ENCODE measurements at places on chromosomes 7 and 10.

DNA sequence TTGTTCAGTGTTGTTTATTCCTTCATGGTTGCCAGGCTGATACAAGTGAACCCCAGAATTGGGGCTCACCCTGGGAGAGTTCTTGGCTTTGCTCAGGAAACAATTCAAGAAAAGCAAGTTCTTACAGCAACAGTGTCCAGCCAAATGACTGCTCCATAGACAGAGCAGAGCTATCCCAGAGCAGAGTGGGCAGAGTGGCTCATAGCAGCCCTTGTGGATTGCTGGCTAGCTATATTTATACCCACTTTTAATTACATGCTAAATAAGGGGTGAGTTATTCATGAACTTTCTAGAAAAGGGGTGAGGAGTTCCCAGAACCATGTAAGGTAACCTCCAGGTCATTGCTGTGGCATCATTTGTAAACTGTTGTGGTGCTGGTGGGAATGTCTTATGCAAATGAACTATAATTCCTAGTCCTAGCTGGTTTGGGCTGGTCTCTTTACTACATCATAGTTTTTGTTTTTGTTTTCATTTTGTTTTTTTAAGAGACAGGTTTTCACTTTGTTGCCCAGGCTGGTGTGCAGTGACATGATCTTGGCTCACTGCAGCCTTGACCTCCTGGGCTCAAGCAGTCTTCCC lies 59.9 kb upstream of the HBP1 start:
- DNase-seq, result no peak

DNA sequence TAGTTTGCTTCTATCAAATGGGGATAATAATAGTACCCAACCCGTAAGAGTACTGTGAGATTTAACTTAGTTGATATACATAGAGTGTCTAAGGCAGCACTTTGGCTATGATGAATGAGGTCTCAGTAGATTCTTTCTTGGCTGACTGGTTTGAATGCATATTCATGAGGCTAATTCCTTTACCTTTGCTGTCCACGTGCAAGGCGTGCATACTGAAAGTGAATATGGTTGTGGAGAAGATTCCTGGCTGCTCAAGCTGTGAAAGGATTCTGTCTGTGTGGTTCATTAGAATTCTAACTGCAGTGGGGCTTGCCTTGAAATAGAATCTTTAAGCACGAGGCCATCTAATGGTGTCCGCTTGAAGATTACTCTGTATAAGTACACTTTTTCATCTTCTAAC lies 110.3 kb downstream of the SEC23IP start:
- DNase-seq, result no peak

- no peak for DNase-seq
These were observed 255.3 kb downstream of the HGF start for GRCh38 chr7:81514546-81514945.

DNA sequence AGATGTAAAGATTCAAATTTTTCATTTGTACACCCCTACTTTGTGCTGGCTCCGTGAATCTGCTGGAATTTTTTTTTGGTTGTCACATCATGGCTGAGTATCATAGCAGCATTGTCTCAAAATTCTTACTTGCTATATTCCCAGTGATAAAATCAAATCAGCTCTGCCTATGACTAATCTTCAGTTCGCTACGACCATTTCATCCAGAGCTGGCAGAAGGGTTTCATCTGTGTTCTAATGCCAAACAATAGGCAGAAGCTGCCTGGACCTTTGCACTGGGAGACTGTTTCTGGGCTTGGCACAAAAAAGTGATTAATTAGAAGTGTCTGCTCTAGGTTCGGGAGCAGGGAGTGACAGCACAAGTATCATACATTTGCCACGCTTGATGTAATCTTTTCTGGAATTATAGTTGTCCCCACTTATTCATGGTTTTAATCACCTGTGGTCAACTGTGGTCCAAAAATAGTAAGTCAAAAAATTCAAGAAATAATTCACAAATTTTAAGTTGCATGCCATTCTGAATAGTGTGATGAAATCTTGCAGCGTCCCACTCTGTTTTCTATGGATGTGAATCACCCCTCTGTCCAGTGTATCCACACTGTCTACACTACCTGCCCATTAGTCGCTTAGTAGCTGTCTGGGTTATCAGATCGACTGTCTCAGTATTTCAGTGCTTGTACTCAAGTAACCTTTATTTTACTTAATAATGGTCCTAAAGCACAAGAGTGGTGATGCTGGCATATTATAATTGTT lies 120.5 kb upstream of the IMMP2L start:
- no peak for DNase-seq

GRCh38 chr10:87650838-87651589 lies 8.7 kb upstream of the PAPSS2 start:
- no peak for DNase-seq

- no peak for DNase-seq
These were observed 567.8 kb downstream of the IPMK start for GRCh38 chr10:57699944-57700343.

- DNase-seq, result no peak
These were observed 48.1 kb upstream of the GLCCI1 start for GRCh38 chr7:7920481-7920880.

DNA sequence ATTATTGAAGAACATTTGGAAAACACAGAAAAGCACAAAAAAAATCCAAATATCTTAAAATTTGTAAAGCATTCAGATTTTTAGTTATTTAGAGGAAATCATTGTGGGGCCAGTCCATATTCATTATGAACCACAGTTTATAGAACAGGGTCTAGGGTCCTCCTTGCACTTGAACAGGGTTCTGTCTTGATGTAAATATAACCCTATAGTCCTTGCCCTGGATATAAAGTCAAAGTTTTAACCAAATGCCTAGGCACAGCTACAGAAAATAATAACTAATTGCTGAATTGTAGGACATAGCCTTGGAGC lies 25.6 kb downstream of the CASP7 start:
- no peak for DNase-seq

- no peak for DNase-seq
These were observed 202.8 kb downstream of the CREB5 start for GRCh38 chr7:28615091-28615490.
